ENCODE measurements at places on chromosomes 4 and X.
A peak's percentile ranks its signal among the peaks of the same experiment; 100 is the strongest.

DNA sequence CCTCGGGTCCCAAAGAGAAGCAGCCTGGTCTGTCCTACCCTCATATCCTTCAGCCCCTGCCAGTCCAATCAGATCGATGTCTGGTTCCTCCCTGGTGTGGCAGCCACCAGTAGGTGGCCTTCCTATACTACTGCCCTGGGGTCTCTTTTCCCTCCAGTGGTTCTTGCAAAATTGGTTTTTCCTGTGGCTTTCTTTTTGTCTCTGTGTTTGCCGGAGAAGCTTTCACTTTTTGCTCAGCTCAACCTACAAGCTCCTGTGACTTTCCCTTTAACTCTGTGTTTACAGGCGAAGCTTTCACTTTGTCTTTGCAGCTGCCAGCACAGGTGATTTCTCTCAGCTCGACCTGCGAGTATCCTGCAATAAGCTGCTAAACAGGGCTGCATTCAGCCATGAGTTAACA, 46.8 kb downstream of the UGT2A3 start:
- no peak for DNase-seq

DNA sequence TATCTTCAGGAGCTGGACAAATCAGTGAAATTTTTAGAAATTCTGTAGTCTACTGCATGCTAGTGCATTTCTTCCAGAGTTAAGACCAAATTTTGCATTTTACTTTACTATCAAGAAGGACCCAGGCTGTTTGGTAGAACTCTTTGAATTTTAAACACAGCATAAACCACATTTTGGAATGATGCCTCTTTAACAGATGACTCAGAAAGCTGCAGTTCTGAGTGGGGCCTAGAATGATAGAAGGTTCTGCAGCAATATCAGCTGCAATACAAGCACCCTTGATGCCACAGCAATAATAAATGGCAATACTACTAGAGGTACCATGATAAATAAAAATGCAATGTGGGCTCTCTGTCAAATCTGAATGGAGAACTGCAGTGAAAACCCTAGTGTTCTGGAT, 198.7 kb downstream of the TMA16 start:
- no peak for DNase-seq

GRCh38 chr4:1418494-1419285, 12.4 kb upstream of the NKX1-1 start:
- no peak for DNase-seq

DNA sequence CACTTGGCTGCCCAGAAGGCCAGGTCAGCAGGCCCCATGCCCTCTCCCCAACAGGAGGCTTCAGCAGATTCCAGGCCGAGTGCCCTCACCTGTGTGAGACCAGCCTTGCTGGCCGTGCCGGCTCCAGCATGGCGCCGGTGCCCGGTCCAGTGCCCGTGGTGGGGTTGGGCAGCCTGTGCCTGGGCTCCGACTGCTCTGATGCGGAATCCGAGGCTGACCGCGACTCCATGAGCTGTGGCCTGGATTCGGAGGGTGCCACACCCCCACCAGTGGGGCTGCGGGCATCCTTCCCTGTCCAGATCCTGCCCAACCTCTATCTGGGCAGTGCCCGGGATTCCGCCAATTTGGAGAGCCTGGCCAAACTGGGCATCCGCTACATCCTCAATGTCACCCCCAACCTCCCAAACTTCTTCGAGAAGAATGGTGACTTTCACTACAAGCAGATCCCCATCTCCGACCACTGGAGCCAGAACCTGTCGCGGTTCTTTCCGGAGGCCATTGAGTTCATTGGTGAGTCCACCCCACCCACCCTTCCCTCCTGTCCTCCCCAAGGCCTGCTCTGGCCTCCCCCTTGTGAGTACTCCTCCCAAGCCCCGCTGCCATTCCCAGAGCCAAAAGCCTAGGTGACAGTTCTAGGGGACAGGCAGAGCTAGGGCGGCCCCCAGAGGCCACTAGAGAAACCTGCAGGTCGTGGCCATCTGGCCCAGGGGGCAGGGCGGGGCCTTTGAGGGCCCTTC, 2.3 kb downstream of the DUSP9 start:
- no peak for DNase-seq

DNA sequence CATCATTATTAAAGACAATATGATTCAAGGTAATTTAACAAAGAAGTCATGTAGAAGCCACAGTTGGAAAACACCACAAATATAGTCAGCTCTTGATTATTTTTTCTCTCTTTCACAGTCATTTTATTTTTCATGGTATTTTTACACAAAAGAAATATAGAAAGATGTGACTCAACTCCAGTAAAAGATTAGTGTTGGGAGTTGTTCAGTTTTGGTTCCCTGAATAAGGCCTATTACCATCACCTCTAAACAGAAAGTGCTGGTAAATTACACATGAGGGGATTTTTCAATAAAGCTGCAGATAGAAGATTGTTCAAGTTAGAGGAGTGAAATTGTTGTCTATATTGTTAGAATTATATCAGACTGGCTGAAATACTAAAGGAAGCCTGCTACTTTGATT, 107.0 kb downstream of the DDIT4L start:
- DNase-seq, result no peak

GRCh38 chr4:189804894-189805293, 135.8 kb upstream of the FRG1 start:
- no peak for DNase-seq

GRCh38 chrX:71996826-71997225, 86.2 kb downstream of the NHSL2 start:
- DNase-seq, result no peak

DNA sequence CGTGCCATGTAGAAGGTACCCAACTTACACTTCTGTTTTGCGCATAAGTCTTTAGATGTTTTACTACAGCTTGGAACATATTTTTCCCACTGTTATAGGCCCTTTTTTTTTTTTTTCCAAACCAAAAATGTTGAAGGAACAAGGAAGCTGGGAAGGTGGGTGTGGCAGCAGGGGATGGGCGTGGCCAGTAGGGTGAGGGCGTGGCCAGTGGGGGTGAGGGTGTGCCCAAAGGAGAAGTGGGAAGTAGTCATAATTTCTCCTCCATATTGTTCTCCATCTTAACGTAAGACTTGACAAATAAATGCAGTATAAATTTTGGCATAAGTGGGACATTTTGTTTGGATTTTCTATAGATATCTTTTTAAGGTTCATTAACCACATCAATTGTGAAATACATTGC, 30.4 kb downstream of the CLDN22 start:
- no peak for DNase-seq

- no peak for DNase-seq
Measured at GRCh38 chr4:188297873-188298272, 158.6 kb downstream of the TRIML1 start.

DNA sequence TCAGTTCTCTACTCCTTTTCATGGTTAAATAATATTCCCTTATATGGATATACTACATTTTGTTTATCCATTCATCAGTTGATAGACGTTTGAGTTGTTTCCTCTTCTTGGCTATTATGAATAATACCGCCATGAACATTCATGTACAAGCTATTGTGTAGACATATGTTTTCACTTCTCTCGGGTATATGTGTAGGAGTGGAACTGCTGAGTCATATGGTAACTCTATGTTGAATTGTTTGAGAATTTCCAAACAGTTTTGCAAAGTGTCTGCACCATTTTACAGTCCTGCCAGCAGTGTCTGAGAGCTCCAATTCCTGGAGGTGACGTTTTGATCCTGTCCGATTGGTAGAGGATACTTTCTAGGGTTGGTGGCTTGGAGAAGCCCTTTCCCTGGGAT, 23.6 kb downstream of the PLAC1 start:
- DNase-seq, result no peak

DNA sequence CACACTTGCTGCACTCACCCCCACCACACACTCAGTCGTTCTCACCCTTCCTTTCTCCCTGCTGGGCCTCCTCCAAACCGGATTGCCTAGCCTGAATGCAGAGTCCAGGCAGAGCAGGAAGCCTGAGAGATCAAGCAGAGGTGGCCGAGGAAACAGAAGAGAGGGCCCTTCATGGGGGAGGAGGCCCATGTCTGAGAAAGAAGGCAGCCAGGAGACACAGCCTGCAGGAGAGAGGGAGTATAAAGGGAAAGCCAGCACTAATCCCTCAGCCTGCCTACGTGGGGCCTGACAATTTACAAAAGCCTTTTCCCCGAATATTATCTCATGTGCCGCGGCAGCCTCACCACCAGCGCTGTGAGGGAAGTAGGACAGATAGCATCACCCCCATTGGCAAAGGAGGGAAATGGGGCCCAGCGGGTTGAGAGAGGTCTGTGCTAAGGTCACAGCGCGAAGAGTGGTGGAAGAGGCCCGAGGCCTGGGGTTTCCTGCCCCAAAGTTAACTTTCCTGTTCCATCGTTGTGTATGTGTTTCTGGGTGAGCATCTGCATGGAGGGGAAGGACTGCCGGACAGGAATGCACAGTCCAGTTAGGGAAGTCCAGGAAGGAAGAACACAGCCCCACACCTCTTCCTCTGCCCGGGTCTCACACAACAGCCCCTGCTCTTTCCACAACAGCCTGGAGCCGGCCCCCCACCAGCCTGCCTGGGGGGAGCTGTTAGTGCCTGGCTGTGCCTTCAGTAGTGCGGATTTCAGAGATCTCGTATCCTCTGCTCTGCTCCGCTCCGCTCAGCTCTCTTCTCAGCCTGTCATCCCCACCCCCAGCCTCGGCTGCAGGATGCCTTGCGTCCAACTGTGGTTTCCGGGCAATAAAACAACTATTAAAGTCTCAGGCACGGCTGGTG, 50.9 kb upstream of the BCOR start:
- no peak for DNase-seq

- no peak for DNase-seq
Measured at GRCh38 chr4:10960389-10960788, 275.8 kb upstream of the CLNK start.

DNA sequence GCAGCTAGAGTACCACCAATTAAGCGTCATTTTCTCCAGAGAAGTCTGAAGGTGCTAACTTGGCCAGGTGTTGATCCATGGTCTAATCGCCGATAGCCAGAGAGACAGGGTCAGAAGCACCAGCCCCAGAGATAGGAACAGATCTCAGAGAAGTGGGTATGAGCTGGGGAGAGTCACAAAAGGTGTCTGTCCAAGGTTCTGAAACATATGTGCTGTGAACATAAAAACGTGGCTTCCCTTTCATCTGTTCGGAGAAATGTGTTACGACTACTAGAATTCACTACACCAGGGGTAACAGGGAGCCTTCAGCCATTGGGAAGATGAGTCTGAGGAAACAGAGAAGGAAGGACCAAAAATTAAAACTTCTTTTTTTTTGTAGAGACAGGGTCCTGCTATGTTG, 91.3 kb downstream of the FBXL5 start:
- no peak for DNase-seq

- DNase-seq, result peak; percentile 18
Measured at GRCh38 chr4:15003401-15003890, 1.2 kb downstream of the CPEB2 start.

GRCh38 chr4:150325872-150326271, 247.6 kb downstream of the DCLK2 start:
- no peak for DNase-seq

DNA sequence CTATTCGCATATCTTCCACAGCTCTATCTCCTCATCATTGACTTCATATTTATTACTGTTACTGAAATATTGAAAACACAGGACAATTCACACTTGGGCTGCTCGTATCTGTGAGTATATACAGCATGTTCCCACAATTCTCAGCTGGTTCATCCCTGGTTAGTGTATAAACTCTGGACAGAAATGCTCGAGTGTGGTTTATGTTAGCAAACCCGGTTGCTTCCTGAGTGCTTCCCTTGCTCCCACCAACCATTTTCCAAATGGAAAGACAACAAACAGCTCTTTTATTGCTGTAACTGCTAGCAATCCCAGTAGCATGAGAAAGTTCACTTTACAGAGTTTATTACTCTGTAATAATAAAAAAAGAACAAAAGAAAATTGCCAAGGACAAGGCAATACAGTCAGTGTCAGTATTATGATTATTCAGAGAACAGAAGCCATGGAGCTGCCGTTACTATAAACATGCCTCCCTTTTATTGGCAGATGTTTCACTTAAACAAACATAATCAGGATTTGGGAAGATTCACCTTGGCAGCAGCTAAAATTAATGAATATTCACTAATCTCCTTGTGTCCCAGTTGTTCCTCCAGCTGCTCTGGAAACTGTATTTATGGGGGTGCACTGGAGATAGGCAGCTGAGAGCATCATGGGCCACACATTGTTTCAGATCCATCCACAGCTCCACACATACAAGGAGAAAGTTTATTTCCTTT, 134.1 kb upstream of the GUCY1A1 start:
- DNase-seq, result no peak

DNA sequence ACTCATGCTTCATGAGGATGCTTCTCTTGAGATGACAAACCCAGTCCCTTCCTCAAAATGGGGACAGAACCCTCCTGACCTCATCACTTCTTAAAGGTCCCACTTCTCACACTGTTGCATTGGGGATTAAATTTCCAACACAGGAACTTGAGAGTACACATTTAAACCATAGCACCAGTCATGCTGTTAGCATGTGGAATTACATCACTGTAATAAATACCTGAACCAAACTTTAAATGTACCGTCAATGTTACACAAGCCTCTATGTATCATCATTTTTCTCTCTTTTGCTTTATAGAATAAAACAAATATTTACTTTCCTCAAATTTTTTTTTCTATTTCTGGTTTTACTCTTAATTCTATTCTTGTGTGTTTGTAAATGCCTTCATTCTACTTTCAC, 448.2 kb downstream of the CCSER1 start:
- DNase-seq, result no peak

DNA sequence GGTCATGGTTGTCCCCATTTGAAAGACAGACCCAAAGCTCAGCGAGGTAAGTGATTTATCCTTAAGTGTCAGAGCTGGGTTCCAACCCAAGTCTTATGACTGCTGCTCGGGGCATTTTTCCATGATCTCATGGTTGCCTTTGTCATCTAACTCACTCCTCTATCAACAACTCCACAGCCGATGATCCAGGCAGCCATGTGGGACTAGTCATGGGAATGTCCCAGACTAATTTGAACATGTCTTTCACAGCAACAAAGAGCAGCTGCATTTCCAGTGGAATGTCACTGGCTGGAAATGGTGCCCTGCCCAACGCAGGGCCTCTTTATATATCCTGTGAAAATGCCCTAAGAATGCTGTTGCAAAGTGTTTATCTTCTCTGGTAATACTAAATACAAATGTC, 284.8 kb upstream of the PPARGC1A start:
- DNase-seq, result no peak

DNA sequence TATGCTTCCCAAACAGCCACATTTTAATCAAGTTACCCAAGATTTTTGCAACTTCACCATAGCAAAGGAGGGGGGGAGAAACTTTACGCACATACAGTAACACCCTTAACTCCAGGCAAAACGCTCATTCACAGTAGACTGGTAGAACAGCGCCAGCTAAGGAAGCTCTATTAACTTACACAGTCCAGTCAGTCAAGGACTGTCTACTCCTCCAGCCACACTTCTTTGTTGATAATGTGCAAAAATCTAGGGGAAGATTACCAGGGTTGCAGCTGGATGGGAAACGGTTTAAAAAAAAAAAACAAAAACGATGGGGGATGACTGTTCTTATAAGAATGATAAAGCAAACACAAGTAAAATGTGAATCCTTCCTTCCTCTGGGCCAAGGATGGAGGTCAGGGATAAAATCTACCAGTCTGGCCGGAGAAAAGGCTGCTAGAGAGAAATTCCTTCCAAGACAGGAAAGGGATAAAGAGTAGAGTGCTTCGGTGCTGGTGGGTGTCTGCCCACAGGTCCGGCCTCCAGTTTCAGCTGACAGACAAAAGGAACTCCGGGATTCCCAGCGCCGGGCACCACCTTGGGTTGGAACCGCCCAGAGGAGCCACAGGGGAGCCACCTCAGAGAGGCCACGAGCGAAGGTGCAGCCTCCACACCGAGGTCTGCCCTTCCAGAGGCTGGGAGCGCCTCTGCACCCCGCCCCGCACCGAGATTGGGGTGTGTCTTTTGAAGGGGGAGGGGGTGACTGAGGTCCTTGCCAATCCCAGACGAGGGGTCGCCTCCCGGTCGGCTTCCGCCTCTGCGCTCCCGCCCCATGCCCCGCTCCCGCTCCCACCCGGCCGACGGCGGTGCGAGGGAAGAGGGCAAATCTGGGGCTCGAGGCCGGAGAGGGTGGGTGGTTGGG, 811 bp downstream of the ANKRD50 start:
- no peak for DNase-seq

Measured in activated CD8-positive, alpha-beta memory T cell treated with anti-CD3 and anti-CD28 coated beads for 4 hours (primary cell).